ENCODE measurements at places on chromosomes 5 and 9. TPM values are rescaled to one million over a fixed set of nuclear protein-coding genes. Genes with fewer than 3 reads are reported as not detected.

The C1QTNF2 gene
- 1.7 TPM for total RNA-seq

The HMMR gene
- 2.2 TPM for total RNA-seq

The TIMD4 gene
- not detected for total RNA-seq

The FOXD4L3 gene
- not detected for total RNA-seq

The ICE1 gene
- total RNA-seq = 39.3 TPM

The TLE1 gene
- total RNA-seq = 28.8 TPM

Measured in temporal lobe (tissue), 4 donors.